ENCODE measurements at places on chromosomes 4 and X.

GRCh38 chr4:20302336-20302735 lies 50.6 kb downstream of the SLIT2 start:
- no peak for DNase-seq

DNA sequence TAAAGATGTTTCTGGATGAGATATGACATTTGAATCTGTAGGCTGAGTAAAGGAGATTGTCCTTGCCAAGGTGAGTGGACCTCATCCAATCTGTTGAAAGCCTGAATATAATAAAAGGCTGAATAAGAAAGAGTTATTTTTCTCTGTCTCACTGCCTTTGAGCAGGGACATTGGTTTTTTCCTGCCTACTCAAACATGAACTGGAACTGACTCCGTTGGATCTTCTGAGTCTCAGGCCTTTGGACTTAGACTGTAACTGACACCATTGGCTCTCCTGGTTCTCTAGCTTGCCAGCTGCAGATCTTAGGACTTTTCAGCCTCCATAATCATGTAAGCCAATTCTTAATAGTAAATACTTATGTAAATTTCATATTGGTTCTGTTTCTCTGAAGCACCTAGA lies 43.5 kb downstream of the PPEF2 start:
- no peak for DNase-seq

GRCh38 chr4:139526928-139527327 lies 29.1 kb downstream of the SETD7 start:
- DNase-seq = no peak

- DNase-seq = no peak
These were observed 227.4 kb upstream of the ANKRD50 start for GRCh38 chr4:124939908-124940307.

- no peak for DNase-seq
These were observed 64.5 kb downstream of the FTHL17 start for GRCh38 chrX:31007321-31007720.

DNA sequence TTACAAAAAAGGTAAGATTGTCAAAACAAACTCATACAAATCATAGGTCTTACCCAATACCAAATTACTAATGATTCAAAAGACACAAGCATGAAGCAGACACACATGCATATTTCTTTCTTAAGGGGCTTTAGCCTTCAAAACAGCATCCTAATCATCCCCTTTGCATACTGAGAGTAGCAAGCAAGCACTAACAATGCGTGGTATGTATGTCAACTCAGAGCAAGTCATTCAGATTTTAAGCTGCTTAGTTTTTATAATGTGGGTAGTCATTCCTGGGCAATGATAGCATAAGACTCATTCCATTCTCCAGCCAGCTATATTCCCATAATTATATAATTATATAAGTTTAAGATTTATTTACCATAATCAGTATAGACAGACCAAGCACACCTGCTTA lies 219.6 kb downstream of the DKK2 start:
- DNase-seq = no peak

DNA sequence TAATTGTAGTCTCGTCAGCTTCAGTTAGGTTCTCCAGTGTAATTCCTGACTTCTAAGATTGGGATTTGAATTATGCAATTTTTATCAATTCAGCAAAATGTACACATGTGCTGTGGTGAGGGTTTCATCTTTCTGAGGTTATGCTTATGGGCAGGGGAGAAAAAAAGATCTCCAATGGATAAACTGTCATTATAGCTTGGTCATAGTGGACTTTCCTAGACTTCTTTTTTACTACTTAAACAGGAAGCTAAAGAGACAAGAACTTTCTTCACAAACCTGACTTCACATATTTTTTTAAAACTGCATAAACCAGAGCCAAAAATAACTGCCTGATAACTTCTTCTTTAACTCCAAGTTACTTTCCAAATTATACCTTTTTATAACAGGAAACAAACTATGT lies 21.7 kb upstream of the SPP1 start:
- DNase-seq = no peak

DNA sequence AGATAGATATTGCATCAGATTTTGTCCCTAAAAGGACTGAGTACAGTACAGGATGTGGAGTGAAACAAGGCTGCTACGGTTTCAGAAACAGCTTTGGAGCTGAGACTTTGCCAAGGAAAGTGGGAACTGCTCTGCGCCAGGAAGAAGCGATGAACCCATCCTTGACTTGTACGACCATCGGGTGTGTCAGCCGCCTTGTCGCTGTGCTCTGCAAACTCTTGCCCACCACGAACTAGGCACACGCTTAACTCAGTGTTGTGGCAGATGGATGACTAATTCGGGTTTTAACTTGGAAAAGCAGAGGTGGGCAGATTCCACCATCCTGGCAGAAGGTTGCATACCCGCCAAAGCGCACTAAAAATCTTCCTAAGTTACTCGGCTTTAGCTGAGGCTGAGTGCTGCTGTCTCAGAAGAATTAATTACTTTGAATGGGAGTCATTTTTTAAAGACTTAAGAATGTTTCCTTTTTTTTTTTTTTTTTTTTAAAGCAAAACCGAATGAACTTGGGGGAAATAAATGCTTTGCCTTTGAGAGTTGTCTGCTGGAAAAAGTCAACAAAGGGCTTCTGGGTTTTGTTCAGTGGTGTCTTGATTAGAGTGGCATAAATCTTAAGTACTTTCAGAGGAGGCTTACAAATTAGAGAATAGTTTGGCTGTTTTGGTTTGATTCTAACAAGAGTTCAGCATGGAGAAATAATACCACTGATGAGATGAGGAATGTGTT lies 69.5 kb downstream of the SHROOM2 start:
- no peak for DNase-seq

DNA sequence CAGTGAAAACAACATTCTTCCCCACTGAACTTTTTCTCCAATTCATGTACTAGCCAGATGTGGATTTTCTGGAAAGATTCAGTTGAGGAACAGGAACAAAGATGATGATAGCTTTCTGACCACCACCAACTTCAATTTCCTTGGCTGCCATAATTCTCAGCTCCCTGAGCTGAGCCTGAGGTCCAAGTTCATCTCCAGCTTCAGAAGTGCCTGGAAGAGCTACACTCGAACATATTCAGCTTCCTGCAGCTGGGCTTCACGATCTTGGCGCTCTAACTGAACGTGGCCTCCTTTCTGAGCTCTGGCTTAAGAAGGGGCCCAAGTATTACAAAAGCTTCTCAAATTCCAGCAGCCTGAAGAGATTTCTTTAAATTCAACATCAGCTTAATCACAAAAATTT lies 83.9 kb downstream of the QDPR start:
- DNase-seq = no peak

DNA sequence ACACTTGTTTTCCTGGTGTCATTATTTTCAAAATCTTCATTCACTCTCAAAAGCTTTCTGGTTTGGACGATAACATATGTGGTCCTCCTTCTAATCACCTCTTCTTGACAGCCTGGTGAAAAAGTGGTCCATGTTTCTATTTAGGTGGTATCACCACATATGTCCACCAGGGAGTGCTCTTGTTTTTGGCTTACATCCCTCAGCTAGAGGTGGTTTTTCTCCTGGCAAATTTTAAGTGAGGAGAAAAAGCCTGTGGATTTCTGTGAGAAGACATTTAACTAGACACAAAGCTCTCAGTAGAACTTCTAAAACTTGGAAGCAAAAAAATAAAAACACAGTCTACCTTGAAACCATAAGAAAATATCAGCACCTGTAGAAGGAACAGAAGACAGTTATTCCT lies 58.0 kb upstream of the FRMPD4 start:
- DNase-seq = no peak

- DNase-seq = no peak
These were observed 187.7 kb upstream of the LNX1 start for GRCh38 chr4:53779025-53779424.

DNA sequence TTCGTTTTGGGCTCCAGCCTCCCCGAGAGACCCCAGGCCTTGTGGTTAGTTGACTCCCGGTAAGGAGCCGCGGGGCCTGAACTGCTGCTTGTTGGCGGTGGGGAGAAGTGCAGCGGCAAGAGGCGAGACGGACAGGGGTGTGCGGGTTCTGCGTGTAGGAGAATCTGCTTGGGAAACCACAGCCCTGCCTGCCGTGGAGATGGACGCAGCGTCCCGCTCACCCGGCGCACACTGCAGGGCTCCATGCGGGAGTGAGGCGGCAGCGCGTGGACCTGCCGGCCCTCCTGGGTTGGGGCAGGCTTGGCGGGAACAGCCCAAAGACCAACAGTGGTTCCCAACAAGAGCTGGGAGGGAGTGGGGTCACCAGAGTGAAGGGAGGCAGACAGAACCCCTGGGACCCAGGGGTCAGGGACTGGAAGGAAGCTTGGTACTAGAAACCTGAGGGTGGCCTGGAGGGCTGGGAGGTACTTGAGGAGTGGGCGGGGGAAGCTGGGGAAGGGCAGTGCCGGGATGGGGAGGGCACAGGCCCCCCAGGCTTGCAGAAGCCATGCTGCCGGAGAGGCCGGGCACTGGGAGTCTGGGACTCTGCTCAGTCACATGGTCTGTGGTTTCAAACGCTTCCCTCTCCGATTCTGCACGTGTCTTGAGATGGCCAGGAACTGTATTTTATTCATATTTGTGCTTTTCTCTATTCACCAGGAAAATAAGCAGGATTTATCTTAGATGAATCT lies 70.8 kb downstream of the RGS12 start:
- DNase-seq = no peak

- DNase-seq = no peak
These were observed 46.0 kb upstream of the CLNK start for GRCh38 chr4:10730590-10730989.

- no peak for DNase-seq
These were observed 11.4 kb downstream of the UBE2D3 start for GRCh38 chr4:102815981-102816380.

DNA sequence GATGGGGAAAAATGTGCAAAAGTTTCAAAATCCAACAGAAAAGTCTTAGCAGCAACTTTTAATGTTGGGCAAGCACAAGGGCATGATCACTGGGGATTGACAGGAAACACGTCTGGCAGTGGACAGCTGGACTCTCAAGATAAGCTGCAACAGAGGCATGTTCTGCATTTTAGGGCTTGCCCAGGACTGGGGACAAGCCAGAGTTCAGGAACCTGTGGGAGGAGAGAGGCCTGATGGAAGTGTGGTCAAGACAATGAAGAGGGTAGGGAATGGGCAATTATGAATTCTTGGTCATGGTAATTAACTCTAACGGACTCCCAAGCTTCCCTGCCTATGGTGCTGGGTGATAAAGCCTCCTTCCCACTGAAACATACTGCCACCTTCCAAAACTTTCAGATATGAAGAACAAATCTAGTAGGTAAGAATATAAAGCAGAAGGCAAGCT lies 48.4 kb downstream of the ANXA3 start:
- DNase-seq = no peak

DNA sequence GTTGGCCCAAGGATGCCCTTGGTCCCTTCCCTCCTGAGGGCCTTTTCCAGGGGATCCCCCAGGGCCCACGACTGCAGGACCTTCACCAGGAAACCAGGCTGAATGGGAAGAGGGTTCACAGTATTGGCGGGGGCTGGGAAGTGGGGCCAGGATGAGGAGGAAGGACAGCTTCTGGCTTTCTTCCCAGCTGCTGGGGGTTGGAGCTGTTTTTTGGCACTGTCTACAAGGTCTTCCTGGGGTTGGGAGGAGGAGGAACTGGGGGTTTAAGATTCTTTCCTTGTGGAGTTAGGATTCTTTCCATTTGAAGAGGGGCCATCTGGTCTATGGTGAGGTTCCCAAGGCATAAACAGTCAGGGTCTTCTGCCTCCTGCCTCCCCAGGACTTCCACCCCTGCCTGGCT lies 64.8 kb downstream of the KIF4A start:
- no peak for DNase-seq

- DNase-seq = no peak
These were observed 249.5 kb upstream of the ETNPPL start for GRCh38 chr4:109012286-109012880.

DNA sequence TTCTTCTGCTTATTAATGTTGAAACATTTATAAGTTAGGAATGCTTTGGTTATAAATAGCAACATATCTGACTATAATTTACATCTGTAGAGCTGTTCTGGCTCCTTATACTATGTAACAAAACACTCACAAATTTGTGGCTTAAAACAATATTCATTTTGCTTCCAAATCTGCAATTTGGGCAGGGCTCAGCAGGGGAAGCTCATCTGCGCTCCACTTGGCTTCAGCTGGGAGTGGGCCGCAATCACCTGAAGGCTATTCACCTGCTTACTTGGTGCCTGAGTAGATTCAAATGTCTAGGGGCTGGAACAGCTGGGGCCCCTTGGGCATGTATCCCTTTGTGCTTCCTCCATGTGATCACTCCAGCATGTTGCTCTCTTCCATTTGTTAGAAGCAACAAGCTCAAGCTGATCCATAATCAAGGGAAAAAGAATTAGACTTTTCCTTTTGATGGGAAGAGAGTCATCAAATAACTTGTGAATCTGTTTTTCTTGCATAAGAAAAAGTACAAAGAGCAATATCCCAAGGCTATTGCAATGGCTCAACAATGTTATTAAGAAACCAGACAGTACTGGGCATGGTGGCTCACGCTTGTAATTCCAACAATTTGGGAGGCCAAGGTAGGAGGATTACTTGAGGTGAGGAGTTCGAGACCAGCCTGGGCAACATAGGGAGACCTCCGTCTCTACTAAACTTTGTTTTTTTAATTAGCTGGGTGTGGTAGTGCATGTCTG lies 34.8 kb upstream of the CBR4 start:
- no peak for DNase-seq

GRCh38 chr4:56937262-56937661 lies 29.6 kb downstream of the REST start:
- DNase-seq = no peak

DNA sequence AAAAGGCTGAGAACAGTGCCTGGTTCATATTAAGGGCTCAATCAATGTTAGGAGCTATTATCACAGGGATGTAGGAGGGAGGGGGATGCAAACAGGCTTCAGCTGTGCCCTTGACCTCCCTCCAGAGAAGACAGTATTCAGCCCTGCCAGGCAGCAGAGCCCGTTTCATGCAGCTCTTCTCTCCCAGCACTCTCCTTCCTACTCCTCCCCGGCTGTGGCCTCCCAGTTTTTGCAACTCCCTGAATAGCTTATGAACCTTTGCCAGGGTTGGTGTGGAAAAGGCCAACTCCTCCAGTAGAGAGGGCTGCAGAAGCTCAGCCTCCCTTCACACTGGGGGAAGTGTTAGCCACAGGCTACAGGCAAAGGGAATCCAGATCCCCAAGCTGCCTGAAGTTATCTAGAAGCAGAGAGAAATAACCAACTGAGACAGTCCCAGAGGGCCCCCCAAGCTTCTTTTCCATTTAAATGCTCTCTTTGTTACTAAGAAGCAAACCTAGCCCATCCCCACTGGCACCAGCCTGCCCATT lies 31.7 kb upstream of the APLN start:
- no peak for DNase-seq

DNA sequence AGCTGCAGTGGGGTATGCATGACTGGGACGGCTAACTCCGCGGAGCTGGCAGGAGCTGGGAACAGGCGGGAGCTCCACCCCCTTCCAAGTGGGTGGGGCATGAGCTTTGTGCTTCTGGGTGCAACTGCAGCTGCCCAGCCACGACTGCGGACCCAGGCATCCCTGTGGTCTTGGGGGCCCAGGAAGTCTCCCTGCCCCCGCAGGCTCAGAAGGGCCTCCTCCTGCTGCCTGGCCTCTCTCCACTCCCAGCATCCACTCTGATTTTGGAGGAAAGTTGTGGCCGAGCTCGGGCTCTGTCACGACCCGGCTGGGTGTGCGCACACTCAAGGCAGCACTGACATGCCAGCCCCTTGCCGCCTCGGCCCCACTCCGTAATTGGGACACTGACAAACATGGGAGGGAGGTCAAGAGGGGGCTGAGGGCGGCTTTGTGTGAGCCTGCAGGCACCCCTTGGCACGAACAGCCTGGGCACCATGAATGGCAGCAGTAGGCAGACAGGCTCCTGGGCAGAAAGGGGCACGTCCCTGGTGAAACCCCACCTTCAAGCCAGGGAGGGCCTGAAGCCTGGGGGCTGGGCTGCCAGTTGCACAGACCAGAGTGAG lies 822.6 kb downstream of the GLUD2 start:
- no peak for DNase-seq
